NCI-H187 (cell line): ENCODE measurements at places on chromosomes 2 and 18.

DNA sequence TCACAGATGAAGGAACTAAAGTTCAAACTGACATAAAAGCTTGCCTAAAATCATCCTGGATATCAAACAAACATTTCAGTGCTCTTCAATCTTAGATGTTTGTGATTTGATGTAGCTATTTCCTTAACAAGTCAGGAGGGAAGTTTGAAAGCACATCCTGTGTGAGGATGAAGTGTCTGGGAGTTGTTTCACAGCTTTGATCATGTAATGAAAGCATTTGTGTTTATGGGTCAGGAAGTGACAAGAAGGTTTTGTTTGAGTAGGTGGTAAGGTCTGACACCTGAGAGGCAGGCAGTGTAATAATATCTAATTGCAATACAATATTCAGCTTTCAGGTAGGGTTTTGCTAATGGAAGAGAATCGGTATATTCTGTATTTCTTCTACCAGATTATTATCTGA, 26.0 kb upstream of the CSRNP3 start:
- no peak for DNase-seq

DNA sequence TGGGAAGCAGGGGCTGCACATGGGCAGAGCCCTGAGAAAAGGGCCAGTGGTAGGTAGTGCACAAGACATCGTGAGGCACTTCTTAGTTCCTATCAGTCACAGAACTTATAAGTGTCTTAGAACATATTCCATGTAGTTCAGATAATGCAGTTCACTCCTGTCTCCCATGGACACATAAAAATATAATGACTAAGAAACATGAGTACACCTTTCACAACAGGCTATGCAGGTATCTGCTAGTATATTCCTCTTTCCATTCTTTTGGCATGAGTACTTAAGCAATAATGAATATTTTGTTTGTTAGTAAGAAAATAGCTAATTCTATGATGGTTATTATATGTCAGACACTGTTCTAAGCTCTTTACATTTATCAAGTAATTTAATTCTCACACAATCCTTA, 808.4 kb downstream of the BCL11A start:
- no peak for DNase-seq

DNA sequence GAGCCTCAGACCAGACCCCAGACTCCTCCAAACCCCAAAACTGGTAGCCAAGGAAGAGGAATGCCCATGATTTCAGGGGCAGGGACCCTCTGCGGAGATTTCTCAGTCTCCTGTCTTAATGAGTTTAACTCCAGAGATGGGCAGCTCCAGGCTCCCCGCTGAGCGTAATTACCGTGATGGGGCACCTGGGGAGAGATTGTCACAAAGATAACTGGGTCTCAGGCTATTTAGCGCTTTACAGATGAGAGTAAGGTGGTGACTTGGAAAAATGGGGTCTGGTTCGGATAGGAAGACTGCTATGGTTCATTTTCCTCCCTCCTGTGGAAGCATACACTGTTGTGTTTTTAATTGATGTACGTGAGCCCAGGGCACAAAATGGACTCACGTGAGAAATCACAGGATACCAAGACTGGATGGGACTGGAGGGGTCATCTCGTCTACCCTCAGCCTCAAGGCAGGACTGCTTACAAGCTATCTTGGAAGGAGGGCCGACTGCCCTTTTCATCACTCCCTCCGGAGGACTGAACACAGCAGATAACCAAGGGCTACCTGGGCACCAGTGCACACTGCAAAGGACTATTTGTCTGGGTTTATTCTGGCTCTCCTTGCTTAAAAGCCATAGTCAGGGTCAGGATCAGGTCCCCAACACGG, 427.8 kb downstream of the ZNF521 start:
- no peak for DNase-seq

DNA sequence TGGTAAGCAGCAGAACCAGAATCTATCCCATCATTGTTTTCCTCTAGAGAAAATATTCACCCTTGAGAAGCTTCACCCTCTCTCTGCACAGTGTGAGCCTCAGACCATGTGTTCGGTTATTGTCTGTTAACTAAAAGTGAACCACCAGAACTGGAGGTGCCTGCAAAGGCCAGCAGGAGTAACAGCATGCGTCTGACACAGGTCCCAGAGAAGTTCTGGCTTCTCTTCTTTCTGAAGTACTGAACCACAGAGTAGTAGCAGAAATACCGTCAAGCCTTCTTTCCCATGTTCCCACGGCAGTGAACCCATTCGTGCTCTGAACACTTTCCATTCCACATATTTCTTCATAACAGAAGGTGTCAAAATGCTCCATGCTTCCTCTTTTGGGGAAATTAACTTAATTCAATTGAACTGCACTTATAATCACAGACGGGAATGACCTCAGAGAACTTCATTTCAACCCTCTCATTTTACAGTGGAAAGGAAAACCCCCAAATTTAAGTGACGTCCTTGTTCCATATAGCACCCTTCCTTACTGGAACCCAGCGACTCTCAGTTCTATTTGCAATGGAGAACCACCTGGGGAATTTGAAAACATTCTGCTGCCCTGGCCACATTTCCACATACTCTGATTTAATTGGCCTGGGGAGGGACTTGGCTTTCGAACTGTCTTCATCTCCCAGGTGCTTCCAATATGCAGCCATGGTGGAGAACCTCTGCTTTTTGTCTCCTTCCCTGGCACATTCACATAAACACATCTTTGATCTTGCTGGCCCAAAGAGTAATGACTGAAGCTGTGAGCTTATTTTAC, 519.1 kb downstream of the RNF144A start:
- DNase-seq, result no peak

DNA sequence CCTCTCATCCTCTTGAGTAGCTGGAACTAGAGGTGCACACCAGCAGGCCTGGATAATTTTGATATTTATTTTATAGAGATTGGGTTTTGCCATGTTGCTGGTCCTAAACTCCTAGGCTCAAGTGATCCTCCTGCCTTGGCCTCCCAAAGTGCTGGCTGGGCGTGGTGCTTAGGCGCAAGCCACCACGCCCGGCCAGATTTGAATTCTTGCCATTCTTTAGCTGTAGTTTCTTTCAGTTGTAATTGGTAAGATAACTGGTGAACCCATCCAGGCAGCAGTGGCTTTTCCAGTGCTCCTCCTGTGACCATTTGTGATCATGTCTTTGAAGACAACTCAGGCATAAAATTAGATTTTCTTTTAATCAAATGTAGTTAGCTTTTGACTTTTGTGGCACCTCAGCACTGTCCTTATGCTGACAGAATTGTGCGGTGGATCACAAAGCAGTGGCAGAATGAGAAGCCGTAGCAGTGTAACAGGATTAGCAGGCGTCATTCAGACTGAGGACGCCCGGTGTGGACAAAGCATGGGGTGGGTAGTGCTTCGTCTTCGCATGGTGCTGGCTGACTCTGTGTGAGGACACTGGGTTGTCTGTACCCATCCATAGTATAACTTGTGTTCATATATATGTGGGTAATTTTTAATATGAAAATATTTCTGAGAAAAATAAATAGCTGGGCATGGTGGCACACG, 30.0 kb upstream of the TOGARAM2 start:
- DNase-seq, result no peak

DNA sequence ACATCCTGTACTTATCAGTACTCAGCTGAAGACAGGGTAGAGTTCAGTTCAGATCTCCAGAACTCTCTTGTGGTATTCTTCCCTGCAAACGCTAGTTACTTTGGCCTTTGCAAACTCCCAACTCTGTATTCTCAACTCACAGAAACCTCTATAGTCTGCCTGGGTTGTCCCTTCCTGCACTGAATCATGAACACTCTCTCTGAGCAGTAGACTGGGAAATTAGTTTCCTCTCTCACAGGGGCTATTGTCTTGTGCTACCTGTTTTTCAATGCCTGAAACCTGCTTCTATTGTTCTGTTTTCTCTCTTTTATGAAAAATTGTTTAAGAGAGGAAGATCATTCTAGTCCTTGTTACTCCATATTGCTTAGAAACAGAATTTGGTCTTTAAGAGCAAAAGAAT, 134.7 kb downstream of the VIT start:
- no peak for DNase-seq

GRCh38 chr2:103660947-103661346, 899.1 kb downstream of the TMEM182 start:
- no peak for DNase-seq

DNA sequence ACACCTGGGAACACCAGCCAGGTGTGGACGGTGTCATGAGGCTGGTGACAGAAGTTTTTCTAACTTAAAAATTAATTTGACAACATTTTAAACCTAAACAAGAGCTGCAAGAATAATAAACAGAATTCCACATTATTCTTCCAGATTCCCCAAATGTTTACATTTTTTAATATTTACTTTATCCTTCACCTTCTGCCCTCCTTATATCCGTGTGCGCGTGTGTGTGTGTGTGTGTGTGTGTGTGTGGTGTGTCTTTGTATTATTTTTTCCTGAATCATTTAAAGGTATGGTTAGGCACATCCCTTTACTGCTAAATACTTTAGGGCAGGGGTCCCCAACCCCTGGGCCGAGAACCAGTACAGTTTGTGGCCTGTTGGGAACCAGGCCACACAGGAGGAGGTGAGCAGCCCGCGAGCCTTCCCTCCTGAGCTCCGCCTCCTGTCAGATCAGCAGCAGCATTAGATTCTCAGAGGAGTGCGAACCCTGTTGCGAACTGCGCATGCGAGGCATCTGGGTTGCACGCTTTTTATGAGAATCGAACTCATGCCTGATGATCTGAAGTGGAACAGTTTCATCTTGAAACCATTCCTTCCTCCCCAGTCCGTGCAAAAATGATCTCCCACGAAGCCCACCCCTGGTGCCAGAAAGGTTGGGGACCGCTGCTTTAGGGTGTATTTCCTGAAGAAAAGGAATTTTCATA, 16.4 kb upstream of the IL1R2 start:
- no peak for DNase-seq

- DNase-seq, result no peak
These were observed 115.9 kb downstream of the SH3RF3 start for GRCh38 chr2:109244750-109245382.

GRCh38 chr2:207239754-207240494, 74.2 kb upstream of the KLF7 start:
- DNase-seq, result no peak

DNA sequence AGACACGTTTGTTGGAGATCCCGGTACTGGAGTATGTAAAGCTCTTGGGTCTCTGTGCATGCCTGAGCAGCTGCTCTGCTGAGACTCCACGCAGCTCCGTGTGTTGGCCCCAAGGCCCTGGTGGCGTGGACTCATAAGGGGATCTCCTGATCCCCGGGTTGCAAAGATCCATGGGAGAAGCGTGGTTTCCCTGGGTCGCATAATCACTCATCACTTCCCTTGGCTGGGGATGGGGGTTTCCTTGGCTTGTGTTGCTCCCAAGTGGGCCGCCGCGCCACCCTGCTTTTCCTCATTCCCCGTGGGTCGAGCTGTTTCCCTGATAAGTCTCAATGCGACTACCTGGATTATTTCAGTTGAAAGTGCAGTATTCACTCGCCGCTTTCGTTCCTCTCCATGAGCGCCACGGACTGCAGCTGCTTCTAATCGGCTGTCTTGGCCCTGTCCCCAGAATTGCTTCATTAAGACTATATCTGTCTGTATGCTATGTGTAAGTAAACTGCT, 76.0 kb downstream of the EPC2 start:
- no peak for DNase-seq

- no peak for DNase-seq
These were observed 70.4 kb downstream of the DDX1 start for GRCh38 chr2:15662026-15662425.

GRCh38 chr2:20675701-20676352, 8.9 kb downstream of the GDF7 start:
- no peak for DNase-seq

GRCh38 chr2:144493027-144493809, 26.7 kb downstream of the ZEB2 start:
- DNase-seq, result no peak

DNA sequence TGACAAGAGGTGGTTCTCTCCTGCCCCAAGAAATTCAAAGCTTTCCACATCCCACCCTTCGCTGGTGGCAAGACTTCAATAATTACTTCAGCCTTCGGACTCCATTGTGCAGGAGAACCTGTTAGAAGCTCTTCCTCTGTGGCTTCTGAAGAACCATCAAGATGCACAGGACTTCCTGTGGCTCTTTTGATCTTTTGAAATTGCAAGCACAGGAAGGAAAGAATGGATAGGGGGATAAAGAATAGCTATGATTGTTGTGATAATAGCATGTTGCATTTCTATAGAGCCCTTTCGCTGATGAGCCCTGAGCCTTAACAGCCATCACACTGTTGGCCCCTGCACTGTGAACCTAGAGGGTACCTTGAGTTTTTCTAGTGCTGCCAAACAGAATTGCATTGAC, 7.4 kb downstream of the EPAS1 start:
- DNase-seq, result no peak
